Stimulated activated CD8-positive, alpha-beta memory T cell treated with anti-CD3 and anti-CD28 coated beads, Interleukin-2, amount 100 ng/mL, for 1 hour (primary cell): ENCODE measurements at places on chromosomes 11 and 22.

DNA sequence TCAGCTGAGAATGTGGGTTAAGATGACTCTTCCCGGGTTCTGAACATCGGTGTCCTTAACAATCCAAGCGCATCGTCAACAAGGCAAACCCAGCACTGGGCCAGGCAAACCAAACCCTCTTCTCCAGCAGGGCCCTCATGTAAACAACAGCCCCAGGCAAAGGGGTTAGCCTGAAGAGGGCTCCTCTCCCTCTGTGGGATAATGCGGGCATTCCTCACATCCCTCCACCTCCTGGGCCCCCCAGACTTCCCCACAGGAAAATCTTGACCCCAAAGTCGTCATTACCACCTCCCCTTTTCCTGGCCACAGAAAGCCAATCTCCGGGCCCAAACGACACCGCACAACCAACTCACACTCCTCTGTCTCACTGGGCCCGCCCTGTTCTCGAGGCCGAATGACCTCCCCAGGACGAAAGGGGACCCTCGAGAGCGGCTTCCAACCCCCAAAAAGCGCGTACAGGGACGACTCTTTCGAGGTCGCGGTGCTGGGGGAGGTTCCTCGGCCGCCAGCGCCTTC is 566 bp downstream of the DDB1 start:
- DNase-seq: no peak

DNA sequence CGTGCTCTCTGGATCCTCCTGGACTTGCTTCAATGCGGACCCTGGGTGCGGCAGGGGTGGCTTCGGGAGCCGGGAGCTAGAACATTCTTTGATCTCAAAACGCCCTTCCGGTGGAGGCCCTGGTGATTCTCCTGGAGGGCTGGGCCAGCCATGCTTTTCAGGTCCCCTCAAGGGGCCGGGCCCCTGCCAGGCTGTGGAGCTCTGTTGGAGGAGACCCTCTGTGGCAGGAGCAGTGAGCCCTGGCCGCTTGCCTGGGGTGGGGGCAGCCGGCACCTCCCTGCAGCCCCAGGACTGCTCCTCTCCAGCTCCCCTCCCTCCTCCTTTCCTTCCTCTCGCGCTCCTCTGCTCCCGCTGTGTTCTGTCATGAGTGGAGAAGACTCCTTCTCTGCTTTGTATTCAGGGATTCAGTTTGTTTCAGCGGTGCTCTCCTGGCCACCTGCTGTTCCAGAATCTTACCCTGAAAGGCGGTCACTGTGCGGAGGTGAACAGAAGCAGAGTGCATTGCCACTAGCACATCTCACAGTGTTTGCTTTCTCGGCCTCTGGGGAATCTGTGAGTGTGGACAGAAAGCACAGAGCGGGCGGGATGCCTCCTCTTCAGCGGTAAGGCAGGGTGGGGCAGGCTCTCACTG is 289.1 kb downstream of the TBC1D22A start:
- no peak for DNase-seq

DNA sequence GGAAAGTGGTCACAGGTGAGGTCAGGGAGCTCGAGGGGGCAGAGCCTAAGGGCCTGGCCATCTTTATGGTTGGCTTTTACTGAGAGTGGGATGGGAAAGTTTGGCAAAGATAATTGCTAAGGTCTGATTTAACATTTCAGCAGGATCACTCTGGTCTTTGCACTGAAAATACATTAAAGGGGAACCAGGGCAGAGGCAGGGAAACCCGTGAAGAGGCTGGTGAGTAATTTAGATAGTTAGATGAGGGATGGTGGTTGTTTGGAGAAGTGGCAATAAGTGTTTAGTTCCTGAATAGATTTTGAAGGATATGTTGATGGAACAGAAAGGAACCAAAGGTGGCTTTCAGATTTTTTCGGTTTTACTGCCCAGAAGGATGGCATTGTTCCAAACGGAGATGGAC is 50.8 kb downstream of the SCN3B start:
- DNase-seq: no peak

DNA sequence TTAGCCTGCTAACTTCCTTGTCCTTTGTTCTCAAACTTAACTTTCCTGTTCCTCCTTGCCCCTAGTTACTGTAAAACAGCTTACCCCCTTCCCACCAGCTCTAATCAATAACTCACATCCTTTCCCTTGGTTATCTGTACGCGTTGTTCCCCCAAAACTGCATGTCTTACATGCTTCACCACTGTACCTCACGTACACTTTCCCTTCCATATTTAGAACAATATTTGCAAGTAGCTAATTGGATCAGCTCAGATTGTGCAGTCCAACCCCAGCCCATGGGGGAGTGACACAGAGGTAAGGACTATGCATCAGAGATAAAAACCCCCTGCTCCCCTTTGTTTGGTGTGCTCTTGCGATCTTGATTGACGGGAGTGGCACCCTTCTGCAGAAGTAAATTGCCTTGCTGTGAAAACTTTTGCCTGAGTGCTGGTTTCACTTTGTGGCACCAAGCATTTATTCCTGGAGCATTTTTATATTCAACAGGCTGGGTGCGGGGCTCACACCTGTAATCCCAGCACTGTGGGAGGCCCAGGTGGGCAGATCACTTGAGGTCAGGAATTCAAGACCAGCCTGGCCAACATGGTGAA is 30.9 kb downstream of the MIF start:
- no peak for DNase-seq

GRCh38 chr11:131025421-131026125 is 109.3 kb upstream of the SNX19 start:
- no peak for DNase-seq

DNA sequence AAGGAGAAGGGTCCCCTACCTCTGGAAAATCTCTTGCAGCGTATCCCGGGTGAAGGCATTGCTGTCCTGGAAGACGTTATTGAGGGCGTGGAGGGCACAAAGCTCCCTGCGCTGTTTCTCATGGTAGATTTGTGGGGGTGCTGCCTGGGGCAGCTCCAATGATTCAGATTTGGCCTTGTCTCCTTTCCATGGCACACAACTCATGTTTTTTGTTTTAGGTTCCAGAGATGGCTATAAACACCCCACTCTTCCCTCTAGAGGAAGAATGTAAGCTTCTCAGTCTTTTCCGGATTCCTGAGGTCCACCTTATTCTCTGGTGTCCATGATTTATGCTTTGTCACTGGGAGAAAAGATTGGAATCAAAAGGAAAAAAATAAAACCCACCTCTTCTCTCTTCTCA is 959 bp downstream of the JOSD1 start:
- DNase-seq: no peak

DNA sequence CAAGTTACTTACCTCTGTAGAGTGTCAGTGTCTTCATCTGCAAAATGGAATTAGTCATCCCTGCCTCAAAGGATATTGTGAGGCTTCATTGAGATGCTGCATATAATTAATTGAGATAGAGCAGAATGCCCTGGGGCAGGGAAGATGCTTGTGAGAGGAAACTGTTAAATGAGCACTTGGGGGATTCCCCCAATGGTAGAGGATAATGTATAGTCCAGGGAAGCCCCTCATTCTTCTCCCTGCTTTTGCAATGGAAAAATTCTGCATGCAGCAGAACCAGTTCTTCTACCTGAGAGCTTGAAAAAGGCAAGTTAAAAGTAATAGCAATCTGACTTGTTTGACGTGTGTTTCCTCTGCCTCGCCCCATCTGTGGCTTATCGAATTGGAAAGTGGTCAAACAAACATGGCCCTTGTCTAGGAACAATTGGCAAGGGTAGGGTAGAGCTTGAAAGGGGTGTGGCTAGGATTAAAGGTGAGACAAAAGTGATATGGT is 90.9 kb downstream of the NAV2 start:
- DNase-seq: no peak

GRCh38 chr11:61771985-61772455 is 19.6 kb downstream of the MYRF start:
- DNase-seq: no peak

GRCh38 chr22:45304971-45305370 is 4.8 kb upstream of the FAM118A start:
- no peak for DNase-seq

GRCh38 chr11:127618721-127619120 is 618.2 kb upstream of the KIRREL3 start:
- no peak for DNase-seq

GRCh38 chr11:35344681-35345574 is 74.4 kb downstream of the SLC1A2 start:
- DNase-seq: no peak

GRCh38 chr11:76808996-76809395 is 25.8 kb downstream of the TSKU start:
- DNase-seq: no peak

- no peak for DNase-seq
Measured at GRCh38 chr11:128726458-128727139, 32.7 kb downstream of the FLI1 start.

- no peak for DNase-seq
Measured at GRCh38 chr11:55658031-55658573, 3.9 kb upstream of the OR4C6 start.

GRCh38 chr11:15699978-15700377 is 585.3 kb downstream of the INSC start:
- DNase-seq: no peak

DNA sequence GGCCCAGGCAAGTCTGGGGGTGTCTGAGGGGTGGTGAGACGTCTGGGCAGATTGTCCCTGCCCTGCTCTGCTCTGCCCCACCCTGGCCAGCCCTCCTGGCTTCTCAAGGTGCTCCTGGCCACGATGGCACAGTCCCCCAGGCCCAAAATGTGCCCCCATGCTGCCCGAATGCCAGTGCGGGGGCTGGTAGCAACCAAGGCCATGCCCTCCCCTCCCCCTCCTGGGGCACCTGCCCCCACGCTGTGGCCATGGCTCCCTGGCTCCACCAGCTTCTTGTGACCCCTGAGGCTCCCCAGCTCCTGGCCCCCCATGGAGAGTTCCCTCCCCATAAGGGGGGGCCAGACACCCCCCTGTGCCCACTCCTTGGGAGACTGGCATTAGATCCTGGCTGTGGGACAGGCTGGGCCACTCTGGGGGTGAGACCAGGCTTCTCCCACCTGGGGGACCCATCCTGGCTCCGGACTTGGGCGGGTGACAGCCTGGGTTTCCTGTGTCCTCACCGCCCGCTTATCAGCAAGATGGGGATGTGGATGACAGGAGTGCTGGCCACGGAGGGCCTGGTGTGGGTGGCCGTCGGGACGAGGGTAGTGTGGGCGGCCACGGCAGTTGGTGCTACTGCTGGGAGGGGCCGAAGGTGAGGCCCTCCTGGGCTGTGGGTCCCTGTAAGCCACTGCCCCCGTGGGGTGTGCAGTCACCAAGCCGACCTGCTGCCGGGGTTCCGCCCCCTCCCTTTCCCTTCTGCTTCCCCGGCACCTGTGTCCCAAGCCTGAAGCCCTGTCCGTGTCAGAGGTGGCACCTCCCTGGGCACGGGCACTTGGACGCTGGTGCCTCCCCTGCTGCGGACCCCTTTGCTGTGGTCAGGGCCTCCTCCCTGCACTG is 15.9 kb upstream of the MUC6 start:
- no peak for DNase-seq

- no peak for DNase-seq
Measured at GRCh38 chr11:4932751-4933150, 8.6 kb upstream of the OR51G1 start.

DNA sequence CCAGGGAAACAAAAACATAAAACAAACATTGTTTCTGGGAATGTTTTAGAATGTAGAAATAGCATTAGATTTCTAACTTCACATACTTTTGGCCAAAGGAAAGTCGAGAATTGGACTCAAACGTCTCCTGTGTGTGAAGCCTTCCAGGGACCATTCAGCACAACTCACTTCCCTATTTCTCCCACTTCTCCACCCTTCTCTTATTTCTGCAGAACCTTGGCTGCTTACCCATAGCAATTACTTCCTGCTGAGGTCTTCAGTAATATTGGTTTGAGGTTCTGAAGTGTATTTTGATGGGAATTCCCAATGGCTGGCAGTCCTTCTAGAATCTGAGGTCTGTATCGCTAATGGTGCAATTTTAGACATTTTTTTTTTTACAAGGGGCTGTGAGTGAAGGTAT is 158.3 kb upstream of the SNX19 start:
- DNase-seq: no peak

- no peak for DNase-seq
Measured at GRCh38 chr11:118175993-118176777, at the start of gene SCN2B. Gene SCN2B (minus strand): TSS chr11:118176639. CDS start chr11:118176431, 208 bp downstream.
